ENCODE measurements at places on chromosomes 4 and X.

DNA sequence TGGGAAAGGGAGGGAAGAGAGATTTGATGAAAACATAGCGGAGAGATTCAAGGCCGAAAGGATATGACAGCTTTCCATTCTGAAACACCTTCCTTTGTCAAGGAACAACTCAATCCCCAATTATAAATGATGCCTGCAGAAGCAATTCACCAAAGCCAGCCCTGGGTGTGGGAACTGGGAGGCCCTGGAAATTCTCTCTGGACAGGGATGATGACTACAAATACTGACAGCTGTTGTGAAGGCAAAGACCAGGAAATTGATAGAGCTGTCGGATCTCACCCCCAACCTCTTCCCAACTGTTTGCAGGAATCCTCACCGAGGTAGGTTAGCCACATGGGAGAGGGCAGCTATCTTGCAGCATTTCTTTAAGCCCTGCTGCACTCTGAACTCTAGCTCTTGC is 54.3 kb downstream of the CCDC149 start:
- DNase-seq: no peak

DNA sequence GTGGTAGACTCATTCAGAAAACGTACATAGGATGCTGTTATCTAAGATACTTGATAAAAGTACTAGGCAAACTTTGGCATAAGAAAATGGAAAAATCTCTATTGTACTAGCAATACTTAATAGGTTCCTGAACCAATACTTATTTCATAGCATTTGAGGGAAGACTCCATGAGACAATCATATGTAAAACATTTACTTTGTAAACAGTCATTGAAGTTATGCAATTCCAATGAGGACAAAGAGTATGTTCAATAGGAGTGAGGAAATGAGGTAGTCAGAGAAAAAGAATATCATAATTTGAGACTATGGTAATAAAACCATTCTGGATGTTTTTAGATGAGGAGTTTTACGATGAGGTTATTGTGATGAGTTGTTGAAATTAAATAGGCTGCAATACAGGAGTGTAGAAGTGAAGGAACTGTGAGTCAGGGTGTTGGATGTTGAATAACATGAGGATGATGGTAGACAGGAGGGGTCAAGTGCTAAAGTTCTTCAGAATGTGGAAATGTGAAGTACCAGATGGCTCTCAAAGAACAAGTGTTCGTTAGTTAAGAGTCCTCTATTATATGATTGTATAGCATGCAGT is 397.9 kb downstream of the PPP3CA start:
- no peak for DNase-seq

GRCh38 chr4:55483315-55483714 is 63.4 kb downstream of the CLOCK start:
- no peak for DNase-seq

DNA sequence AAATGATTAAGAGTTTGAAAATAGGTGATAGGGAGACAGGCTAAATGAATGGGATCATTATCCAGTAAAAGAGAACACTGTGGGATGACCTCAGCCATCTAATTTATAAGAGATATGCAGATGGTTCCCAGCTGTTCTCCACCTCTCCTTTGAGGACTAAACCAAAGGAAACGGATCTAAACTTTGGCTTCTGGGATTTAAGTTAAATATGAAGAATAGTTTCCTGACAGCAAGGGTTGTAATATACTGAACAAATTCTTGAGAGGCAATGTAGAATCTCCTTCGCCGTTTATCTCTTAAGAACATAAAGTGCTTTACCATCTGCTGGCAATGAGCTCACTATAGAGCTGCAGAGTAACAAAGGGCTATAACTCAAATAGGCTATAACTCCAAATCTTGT is 35.4 kb upstream of the HPGDS start:
- DNase-seq: no peak

DNA sequence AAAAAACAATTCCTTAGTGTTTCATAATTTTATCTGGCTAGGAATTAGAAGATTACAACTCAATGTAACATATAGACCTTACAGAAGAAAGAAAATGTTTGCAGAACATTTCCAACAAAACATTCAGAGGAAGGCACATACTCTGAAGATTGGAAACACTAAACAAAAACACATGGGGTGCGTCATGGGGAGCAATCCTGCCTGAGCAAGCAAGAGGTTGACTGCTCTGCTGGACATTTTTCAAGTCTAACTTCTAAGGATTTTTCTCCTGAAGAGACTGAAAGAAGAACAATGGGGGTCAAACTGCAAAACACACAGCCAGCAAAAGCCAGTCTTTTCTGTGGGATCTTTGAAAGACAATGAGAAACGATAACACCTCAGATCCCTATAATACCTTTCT is 182.8 kb downstream of the GUCY2F start:
- no peak for DNase-seq

DNA sequence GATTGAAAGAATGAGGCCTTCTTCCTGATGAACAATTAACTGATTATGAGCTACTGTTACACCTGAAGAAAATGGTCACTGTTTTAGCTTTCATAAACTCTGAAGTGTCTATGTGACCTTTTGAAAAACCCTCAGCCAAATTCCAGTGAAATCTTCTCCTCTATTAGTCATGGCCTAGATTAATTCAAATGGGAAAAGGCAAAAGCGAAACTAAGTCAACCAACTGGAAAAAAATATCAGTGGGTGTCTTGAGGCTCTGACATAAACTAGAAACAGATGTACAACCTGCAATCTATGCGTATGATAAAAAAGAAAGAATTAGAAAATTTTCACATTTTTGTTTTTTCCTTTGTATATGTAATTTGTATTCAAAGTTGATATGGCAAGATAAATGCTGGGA is 169.4 kb upstream of the BANK1 start:
- no peak for DNase-seq

DNA sequence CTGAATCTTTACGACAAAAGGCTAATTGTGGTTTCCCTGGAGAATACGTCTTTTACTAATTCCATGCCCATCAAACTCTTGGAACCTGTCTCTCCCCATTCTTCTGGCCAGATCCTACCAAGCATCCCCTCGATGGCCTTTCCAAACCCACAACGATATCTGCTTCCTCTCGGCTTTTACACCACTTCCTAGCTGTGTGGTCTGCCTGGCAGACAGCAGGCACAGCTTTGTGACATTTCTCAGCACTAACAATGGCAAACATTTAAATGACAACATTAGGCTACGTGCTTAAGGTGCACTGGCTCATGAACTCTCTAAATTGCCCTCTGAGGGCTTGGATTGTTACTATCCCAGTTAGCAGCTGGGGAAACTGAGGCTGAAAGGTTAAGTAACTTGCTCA is 141.0 kb downstream of the NSUN7 start:
- DNase-seq: no peak

DNA sequence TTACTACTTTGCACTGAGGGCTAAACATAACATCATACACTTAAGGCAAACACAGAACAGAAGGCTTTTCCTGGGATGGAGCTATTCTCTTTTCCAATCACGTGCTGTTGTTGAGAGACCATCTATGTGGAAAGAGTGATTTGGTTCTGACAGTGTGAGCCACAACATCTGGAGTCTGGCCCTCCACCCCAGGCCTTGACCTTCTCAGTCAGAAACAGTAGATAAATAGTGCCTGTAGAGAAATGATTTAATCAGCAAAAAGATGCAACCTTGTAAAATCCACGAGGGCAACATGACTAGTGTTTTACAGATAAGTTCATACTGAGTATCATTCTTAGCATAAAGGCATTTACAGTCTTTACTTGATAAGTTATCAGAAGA is 10.8 kb upstream of the SFRP2 start:
- DNase-seq: no peak

DNA sequence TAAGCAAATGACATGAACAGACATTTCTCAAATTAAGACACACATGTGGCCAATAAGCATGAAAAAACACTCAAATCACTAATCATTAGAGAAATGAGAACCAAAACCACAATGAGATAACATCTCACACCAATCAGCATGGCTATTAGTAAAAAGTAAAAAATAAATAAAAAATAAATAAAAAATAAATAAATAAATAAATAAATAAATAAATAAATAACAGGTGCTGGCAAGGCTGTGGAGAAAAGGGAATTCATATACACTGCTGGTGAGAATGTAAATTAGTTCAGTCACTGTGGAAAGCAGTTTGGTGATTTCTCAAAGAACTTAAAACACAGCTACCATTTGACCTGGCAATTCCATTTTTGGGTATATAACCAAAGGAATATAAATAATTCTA is 167.1 kb upstream of the CNKSR2 start:
- DNase-seq: no peak

GRCh38 chr4:110904435-110905065 is 281.7 kb upstream of the PITX2 start:
- DNase-seq: no peak

DNA sequence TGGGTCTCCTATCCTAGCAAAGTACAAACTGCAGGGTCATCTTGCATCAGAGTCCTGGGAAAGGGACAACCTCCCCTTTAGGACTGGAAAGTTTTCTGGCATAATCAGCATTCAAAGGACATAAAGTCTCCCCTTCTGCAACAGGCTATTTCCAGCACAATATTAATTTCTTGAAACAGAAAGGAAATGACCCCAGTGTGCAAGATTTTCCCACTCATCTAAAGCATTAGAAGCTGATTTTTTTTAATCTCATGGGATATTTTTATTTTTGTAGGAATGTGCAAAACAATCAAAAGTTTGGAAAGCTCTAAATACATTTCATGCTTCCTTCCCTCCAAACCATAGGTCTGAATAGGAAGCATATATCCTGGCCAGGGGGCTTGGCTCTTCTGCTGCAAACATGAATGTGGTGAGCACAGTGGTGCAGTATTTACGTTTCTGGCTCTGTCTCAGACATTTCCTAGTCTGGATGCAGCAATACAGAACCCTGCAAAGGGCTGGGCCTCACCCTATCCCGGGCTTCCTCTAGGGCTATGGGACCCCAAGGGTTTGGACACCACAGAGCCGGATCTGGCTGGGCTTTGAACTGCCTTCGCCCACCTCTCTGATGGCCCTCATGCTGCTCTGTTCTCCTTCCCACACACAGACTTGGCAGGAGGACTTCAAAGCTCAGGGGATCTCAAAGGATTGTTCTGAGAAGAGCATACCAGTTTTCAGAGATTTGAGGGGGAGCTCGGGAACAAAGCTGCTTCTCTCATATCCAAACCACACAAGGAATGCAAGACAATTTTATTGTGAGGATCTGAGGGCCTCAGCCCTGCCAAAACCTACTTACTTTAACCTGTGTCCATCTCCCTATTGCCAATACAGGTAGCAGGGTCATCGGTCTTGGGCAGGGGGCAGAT is 64.9 kb downstream of the POLR2B start:
- DNase-seq: no peak

GRCh38 chr4:102574317-102574716 is 73.2 kb downstream of the NFKB1 start:
- no peak for DNase-seq

DNA sequence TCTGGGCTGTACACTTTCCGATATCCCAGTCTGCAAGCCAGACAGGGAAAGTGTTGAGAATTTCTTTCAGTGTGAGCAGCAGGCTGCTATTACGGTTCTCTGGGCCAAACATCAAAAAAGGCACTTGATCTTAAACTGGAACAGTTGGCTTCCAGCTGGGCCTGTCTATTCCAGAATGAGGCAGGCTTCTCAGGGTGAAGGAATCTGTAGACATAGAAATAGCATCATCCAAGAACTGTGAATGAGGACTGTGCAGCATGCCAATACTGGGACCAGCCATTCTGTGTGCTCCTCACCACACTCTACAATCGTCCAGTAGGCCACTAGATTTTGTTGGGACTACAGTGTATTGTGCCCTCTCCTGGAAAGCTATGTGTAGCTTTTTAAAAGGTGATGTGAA is 31.1 kb downstream of the ART3 start:
- DNase-seq: no peak

- DNase-seq: no peak
Observed at GRCh38 chr4:7587433-7588405, 153.0 kb upstream of the PSAPL1 start.

DNA sequence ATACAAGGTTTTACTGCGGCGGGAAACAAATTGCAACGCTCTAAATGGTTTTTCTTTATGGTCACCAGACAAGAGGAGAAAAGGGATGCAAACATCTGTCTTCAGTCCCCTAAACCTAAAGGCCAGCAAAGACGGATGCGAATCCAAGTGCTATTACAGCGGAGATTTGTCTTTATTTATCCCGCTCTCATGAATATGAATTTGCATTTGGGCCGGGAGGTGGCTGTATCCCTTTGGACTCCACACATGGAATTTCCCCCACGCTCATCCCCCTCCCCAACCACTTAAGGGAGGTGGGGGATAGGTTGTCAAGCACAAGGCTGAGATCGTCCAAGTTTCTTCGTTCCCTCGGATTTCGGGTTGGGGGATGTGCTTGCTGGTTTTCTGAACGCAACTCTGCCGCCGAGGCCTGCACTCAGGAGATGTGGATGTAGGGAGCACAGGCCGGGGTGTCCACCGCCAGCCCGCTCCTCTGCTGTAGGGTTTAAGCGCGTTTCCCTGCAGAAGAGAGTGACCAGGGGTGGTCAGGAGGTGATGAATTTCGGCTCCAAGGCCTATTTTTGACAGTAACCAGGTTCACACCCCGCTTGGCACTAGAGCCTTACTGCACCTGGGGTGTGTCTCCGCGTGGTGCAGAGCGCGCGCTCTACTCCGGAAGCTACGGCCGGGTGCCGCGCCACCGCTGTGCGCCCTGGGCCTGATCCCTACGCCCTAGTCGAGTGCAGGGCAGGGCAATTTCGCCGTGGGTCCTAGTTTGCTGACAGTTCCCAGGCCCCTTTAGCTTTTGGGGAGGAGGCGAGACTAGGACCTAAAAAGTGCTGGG is 2.3 kb upstream of the PHOX2B start:
- DNase-seq: no peak

GRCh38 chr4:177558995-177559394 is 116.8 kb upstream of the AGA start:
- DNase-seq: no peak

- DNase-seq: no peak
Observed at GRCh38 chr4:152348670-152349069, 187.2 kb downstream of the FBXW7 start.

GRCh38 chr4:158020734-158021346 is 152.0 kb downstream of the GASK1B start:
- no peak for DNase-seq

GRCh38 chr4:140609548-140610425 is 41.0 kb upstream of the UCP1 start:
- no peak for DNase-seq

DNA sequence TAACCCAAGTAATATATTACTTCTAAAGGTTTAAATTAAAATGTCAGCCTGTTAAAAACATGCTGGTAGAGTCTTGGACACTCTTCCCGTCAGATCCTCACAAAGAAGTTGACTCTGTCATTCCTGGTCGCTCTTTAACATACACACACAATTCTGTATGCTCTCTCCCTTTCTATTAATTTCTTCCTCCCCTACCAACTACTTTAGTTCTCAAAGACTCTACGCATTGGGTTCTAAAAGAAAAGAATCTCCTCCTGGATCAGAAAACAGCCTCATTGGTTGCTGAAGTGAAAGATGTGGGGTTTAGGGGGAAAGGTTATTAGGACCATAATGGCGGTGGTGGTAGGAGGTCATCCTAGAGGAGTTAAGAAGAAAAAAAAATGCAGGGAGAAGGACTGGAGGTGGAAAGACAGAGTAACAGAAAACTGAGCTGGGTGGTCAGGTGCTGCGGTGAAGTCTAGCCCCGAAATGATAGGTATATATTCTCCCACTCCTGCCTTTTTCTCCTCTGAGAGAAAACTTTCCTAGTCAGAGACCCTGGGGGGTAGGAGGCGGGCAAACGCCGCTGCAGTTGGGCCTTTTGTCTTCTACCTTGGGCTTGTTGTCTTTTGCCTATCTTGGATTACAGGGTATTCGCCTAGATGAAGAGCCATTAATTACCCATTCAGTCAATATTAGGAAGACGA is 5.2 kb upstream of the PITX2 start:
- DNase-seq: no peak
